ENCODE measurements at places on chromosomes 11 and 22. TPM values are rescaled to one million over a fixed set of nuclear protein-coding genes. Genes with fewer than 3 reads are reported as not detected.

STK33 gene
- total RNA-seq, result 3.8 TPM

TIGD3 gene
- 0.49 TPM for total RNA-seq

CDCA5 gene
- total RNA-seq, result 134 TPM

GRCh38 chr11:13883589-13883988 lies 78.9 kb upstream of the SPON1 start:
- DNase-seq, result no peak
- H3K27ac ChIP-seq, result no peak overlapping the region
- no peak overlapping the region for H3K4me3 ChIP-seq
- peaks cover 3% of the 10 kb centered on the region for H3K36me3 ChIP-seq
- no peaks in the 10 kb centered on the region for H3K27me3 ChIP-seq

DNA sequence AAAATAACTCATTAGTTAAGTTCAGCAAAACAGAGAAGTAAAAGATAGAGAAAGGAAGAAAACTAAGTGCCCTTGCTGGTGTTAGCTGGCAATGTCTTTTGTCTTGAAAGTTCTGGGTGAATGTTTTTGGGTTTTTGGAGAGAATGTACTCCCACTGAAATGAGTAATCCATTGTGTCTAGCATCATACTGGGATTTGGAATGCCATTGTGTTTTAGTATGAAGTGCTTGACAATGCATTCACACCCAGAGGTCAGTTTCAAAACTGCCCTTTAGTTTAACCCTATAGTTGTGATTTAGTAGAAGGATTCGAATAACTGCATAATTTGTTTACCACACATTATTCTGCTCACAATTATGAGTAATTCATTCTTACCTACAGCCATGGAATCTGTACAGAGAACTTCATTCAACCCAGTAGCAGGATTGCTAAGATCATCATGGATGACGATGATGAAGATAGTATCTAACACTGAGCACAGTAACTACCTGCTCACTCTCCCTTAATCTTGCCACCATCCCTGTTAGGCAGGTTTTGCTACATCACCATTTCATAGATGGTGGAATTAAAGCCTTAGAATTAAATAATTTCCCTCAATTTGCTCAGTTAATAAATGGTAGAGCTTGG lies 33.9 kb downstream of the MAML2 start:
- no peak overlapping the region for H3K4me3 ChIP-seq
- H3K4me1 ChIP-seq, result peaks cover 71% of the 10 kb centered on the region
- peaks cover 26% of the 10 kb centered on the region for H3K36me3 ChIP-seq
- peak overlapping the region; percentile 39 for H3K27ac ChIP-seq
- no peak for DNase-seq

GRCh38 chr22:49272546-49273125 lies 555.0 kb downstream of the BRD1 start:
- no peaks in the 10 kb centered on the region for H3K4me1 ChIP-seq
- no peaks in the 10 kb centered on the region for H3K36me3 ChIP-seq
- DNase-seq, result no peak
- H3K4me3 ChIP-seq, result no peak overlapping the region

Measured in activated naive CD8-positive, alpha-beta T cell treated with anti-CD3 and anti-CD28 coated beads for 36 hours (primary cell).